Lower lobe of right lung (tissue), 2 donors: ENCODE measurements at places on chromosomes 7 and 10. TPM values are rescaled to one million over a fixed set of nuclear protein-coding genes. Genes with fewer than 3 reads are reported as not detected.

- no peak for DNase-seq
Observed at GRCh38 chr7:21543528-21544302, 876 bp downstream of the DNAH11 start.

GRCh38 chr7:155860461-155860839, 48.2 kb upstream of the SHH start:
- no peak for DNase-seq

GRCh38 chr10:62000037-62000603, 98.6 kb downstream of the ARID5B start:
- DNase-seq = no peak

GRCh38 chr7:32803406-32804141, 88.0 kb downstream of the KBTBD2 start:
- no peak for DNase-seq

- DNase-seq = no peak
Observed at GRCh38 chr10:51875610-51876009, 176.2 kb upstream of the CSTF2T start.

GRCh38 chr7:101121991-101122932, 4.6 kb upstream of the SERPINE1 start:
- peak; percentile 58 for DNase-seq

GRCh38 chr7:121940918-121941317, 68.0 kb downstream of the PTPRZ1 start:
- no peak for DNase-seq

DNA sequence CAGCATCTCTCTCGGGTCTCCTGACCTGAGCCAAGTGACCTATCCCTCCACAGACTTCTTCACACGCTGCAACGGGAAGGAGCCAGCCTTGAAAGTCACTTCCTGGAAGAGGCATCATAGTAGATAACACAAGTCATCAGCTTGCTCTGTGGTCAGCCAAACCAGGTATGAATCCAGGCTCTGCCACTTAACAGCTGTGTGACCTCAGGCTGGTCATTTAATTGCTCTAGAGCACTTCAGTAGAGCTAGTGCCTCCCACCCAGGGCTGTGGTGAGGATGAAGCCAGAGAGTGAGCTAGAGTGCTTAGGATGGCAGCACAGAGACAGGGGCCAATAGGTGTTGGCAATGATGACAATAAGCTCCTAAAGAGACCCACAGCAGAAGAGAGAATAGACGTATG, 247.7 kb upstream of the ZMIZ1 start:
- no peak for DNase-seq

GRCh38 chr7:44264221-44264931, 61.0 kb downstream of the CAMK2B start:
- no peak for DNase-seq

GRCh38 chr10:72308320-72308987, 34.7 kb downstream of the DDIT4 start:
- no peak for DNase-seq

Gene OR2A42
- not detected for total RNA-seq

Gene LFNG
- total RNA-seq = 42.6 TPM

Gene CUZD1
- 0.56 TPM for total RNA-seq

Gene MCMBP
- 52.1 TPM for total RNA-seq

Gene DGKI
- 0.09 TPM for total RNA-seq
